ENCODE measurements at places on chromosomes 12 and 14. TPM values are rescaled to one million over a fixed set of nuclear protein-coding genes. Genes with fewer than 3 reads are reported as not detected.

Gene IL26
- not detected for total RNA-seq

Gene EIF2S3B
- total RNA-seq: not detected

GRCh38 chr14:28770061-28770460 is 3.5 kb downstream of the FOXG1 start:
- no peak overlapping the region for H3K27ac ChIP-seq
- H3K4me1 ChIP-seq: peaks cover 18% of the 10 kb centered on the region
- H3K36me3 ChIP-seq: no peaks in the 10 kb centered on the region

DNA sequence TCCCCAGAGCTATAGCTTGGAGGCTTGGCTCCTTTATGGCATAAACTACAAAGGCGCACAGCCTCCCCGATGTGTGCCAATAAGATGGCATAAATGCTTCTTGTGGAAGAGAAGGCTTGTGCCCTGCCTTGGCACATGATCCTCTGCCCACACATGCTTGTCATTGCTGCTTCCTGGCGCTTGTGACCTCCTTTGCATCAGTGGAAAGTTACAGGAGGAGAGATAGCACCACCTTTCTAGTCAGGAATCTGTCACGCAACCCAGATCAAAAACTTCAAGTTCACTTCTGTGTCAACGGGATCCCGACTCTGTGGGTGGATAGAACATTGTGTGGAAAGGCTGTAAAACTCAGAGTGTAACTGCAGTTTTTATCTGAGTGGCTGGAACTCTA is 183.8 kb upstream of the HIF1A start:
- peak overlapping the region; percentile 13 for H3K27ac ChIP-seq
- no peak overlapping the region for H3K4me3 ChIP-seq
- no peaks in the 10 kb centered on the region for H3K27me3 ChIP-seq
- H3K36me3 ChIP-seq: peaks cover 38% of the 10 kb centered on the region
- peaks cover 44% of the 10 kb centered on the region for H3K4me1 ChIP-seq
- no peak for DNase-seq

DNA sequence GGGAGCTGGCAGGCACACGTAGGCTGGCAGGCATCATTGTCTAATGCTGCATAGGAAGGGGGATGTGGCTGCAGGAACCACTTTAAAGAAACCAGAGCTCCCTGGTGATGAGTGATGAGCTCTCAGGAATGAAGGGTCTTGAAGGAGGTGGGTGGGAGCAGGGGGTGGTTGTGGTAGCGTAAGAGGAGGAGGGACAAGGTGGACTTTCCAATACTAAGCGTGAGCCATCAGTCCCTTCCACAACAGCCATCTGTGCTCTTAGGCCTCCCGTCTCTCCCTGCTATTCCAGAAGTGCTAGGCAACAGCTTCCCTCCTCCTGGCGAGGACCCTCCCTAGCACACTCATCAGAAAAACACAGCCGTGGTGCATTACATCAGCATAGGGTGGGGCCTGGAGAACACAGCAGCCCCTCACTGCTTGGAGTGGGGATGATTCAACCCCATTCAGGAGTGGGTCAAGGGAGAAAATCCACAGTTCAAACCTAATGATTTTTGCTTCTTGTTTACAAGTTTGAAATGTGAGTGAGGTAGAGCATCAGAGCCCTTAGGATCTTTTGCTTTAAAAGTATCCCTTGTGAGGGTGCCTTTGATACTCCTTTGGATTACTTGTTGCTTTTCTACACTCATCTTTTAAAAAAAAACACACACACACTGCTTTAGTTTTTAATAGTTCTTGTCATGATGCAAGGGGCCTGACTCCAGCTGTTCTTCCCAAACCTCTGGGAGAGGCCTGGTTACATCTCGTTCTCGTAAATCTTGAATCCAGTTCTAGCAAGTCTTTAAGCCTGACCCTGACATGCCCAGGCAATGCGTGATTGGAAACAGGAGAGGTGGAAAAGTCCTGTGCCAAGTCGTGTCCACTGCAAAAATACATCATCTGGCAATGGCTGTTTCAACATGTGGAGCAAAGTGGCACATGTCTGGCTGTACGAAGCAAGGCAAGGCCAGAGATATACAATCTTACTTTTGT is 356.4 kb upstream of the DDHD1 start:
- H3K27ac ChIP-seq: no peak overlapping the region
- H3K27me3 ChIP-seq: no peaks in the 10 kb centered on the region
- no peak for DNase-seq
- H3K36me3 ChIP-seq: no peaks in the 10 kb centered on the region
- no peaks in the 10 kb centered on the region for H3K4me1 ChIP-seq

- no peaks in the 10 kb centered on the region for H3K27me3 ChIP-seq
- no peak for DNase-seq
These were observed 61.3 kb downstream of the CCDC88C start for GRCh38 chr14:91356181-91356763.

- no peak overlapping the region for H3K27ac ChIP-seq
- H3K4me3 ChIP-seq: no peak overlapping the region
- no peak for DNase-seq
- H3K27me3 ChIP-seq: no peaks in the 10 kb centered on the region
- no peaks in the 10 kb centered on the region for H3K36me3 ChIP-seq
These were observed 284.2 kb upstream of the SOX5 start for GRCh38 chr12:24233519-24234246.

DNA sequence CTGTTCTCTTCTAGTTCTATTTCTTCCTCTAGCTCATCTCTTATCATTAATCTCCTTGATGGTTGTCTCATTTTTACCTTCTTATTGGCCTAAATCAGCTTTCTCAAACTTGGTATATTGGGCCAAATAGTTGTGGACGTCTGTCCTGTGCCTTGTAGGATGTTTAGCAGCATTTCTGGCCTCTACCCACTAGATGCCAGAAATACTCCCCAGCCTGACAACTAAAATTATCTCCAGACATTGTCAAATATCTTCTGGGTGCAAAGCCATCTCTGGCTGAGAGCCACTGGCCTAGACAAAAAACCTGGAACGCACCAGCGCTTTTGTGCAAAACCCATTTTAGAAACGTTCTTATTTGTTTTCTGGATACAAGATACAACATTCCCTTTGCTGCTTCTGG is 38.8 kb upstream of the LRRC10 start:
- H3K4me1 ChIP-seq: no peaks in the 10 kb centered on the region
- no peak for DNase-seq
- H3K27ac ChIP-seq: no peak overlapping the region
- no peaks in the 10 kb centered on the region for H3K27me3 ChIP-seq
- H3K4me3 ChIP-seq: no peak overlapping the region

Gene GPR65
- total RNA-seq: 37.6 TPM

DNA sequence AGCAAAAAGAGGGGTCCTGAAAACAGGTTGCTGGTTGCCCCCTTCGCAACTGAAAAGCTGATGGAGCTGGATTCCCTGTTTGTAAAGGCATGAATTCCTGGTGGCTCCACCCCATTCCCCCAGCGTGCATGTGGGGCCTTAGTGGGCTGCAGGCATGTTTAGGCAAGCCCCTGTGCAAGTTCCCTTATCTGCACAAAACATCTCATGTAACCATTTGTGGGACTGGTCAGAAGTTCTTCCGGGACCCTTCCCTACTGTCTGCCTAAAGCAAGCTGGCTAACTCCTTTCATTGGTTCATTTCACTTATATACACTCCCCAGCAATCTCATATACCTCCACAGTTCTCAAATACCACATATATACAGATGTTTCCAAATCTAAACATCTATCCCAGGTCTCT is 24.0 kb upstream of the HIGD1C start:
- peaks cover 19% of the 10 kb centered on the region for H3K36me3 ChIP-seq
- peak overlapping the region; percentile 53 for H3K4me3 ChIP-seq
- no peaks in the 10 kb centered on the region for H3K27me3 ChIP-seq
- no peak overlapping the region for H3K27ac ChIP-seq

DNA sequence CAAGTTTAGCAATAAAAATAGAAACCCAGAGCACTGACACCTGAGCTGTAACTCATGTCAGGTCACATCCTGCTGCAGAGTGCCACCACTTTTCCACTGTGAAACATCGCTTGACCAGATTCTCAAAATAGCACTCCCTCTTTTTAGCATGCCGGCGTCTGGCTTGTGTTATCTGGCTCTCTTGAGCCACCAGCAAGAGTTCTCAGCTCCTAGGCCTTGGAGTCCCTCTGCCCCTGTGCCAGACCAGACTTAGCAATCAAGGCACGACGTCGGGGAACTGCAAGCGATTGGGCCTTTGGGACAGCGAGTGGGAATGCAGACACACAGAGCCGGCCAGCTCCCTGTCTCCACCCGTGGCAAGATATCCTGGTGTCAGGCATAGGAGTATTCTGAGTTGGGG is 52.5 kb downstream of the SPIC start:
- no peak overlapping the region for H3K27ac ChIP-seq
- H3K27me3 ChIP-seq: no peaks in the 10 kb centered on the region
- H3K4me1 ChIP-seq: no peaks in the 10 kb centered on the region

- DNase-seq: peak; percentile 30
- peaks cover 32% of the 10 kb centered on the region for H3K4me1 ChIP-seq
These were observed 21.0 kb downstream of the TMEM116 start for GRCh38 chr12:111991946-111992345.

Gene NOVA1
- total RNA-seq: not detected

Gene MUCL1
- total RNA-seq: not detected

- no peaks in the 10 kb centered on the region for H3K36me3 ChIP-seq
- H3K4me3 ChIP-seq: no peak overlapping the region
- H3K4me1 ChIP-seq: no peaks in the 10 kb centered on the region
- H3K27me3 ChIP-seq: no peaks in the 10 kb centered on the region
These were observed 5.1 kb upstream of the SMOC1 start for GRCh38 chr14:69873877-69874780.

DNA sequence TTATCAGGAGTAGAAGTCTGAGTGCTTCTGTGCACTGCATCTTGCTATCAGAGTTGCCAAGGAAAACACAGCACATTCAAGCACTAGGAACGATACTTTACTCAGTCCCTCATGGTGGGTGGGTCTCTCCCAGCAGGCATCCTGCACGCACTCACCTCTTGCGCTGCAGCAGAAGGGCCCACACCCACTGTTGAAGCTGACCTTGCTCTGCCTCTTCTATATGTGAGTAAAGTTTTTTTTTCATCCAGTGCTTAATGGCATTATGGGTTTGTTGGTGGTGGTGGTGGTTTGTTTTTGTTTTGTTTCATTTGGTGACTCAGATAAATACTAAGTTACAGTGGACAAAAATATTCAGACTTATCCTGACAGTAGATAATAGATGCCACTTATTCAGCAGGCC is 348.5 kb downstream of the EGLN3 start:
- no peaks in the 10 kb centered on the region for H3K4me1 ChIP-seq
- H3K27me3 ChIP-seq: no peaks in the 10 kb centered on the region
- no peak overlapping the region for H3K27ac ChIP-seq
- no peaks in the 10 kb centered on the region for H3K36me3 ChIP-seq
- no peak overlapping the region for H3K4me3 ChIP-seq

DNA sequence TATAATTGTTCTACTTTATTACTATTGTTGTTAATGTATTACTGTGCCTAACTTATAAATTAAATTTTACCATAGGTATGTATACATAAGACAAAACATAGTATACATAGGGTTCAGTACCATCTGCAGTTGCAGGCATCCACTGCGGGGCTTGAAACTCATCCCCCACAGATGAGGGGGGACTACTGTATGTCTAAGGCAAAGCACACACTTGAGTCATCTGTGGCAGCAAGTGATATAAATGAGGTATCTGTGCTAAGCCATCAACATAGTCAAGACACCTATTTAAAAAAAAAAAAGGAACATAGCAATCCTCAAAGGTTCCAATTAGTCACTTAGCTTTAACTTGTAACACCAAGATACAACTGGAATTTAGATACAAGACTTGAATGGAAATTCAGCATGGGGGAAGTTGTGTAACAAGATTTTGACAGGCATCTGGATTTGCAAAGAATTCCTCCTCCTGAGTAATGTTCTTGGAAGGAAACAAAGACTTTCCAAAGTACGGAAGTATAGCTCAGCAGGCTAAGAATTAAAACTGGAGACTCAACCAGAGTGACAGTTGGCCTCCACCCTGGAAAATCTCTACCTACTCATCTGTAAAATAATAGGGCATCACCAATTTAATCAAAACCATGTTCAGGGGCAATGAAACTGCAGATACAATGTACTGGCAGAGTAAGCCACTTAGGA is 14.9 kb downstream of the DCAF5 start:
- no peak overlapping the region for H3K4me3 ChIP-seq
- no peak for DNase-seq
- peaks cover 4% of the 10 kb centered on the region for H3K36me3 ChIP-seq
- H3K27me3 ChIP-seq: no peaks in the 10 kb centered on the region

DNA sequence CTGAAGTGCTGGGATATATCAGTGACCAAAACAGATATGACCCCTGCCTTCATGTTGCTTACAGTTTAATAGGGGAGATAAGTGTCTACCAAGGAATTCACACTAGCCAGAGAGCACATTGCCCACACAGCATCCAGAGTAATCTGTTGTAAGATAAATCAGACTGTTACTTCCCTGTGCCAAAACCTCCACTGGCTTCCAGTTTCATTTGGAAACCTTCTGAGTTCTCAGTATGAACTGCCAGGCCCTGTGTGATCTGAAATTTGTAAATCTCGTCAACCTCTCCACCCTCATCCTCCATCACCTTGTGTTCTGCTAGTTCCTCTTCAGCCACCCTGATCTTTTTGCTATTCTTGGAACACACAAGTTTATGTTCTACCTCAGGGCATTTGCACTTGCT is 154.7 kb downstream of the ETV6 start:
- H3K27me3 ChIP-seq: no peaks in the 10 kb centered on the region
- H3K4me3 ChIP-seq: no peak overlapping the region
- H3K36me3 ChIP-seq: no peaks in the 10 kb centered on the region
- DNase-seq: no peak
- H3K27ac ChIP-seq: no peak overlapping the region

Gene IQSEC3
- 5.3 TPM for total RNA-seq

All from natural killer cell (primary cell).